ENCODE measurements at places on chromosomes 3 and 15.

DNA sequence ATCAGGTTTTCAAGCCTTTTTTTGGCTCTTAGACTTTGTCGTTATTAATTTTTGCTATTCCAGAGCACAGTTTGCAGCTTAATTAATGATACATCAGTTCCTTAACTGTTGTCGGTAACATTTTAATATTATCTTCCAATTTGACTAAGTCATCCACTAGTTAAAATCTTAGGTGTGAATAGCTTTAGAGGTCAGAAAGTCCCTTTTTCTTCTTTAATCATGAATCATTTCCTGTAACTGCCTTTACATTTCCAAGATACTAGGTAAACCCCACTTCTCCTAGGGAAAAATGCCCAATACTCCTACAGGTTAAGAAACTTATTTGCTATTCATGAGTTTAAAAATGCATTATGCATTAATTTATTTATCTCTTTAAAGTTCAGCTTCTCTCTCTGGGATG lies 260.9 kb upstream of the CFAP20DC start:
- no peak for DNase-seq

- no peak for DNase-seq
Observed at GRCh38 chr15:40716165-40716564, 21.2 kb downstream of the RAD51 start.

DNA sequence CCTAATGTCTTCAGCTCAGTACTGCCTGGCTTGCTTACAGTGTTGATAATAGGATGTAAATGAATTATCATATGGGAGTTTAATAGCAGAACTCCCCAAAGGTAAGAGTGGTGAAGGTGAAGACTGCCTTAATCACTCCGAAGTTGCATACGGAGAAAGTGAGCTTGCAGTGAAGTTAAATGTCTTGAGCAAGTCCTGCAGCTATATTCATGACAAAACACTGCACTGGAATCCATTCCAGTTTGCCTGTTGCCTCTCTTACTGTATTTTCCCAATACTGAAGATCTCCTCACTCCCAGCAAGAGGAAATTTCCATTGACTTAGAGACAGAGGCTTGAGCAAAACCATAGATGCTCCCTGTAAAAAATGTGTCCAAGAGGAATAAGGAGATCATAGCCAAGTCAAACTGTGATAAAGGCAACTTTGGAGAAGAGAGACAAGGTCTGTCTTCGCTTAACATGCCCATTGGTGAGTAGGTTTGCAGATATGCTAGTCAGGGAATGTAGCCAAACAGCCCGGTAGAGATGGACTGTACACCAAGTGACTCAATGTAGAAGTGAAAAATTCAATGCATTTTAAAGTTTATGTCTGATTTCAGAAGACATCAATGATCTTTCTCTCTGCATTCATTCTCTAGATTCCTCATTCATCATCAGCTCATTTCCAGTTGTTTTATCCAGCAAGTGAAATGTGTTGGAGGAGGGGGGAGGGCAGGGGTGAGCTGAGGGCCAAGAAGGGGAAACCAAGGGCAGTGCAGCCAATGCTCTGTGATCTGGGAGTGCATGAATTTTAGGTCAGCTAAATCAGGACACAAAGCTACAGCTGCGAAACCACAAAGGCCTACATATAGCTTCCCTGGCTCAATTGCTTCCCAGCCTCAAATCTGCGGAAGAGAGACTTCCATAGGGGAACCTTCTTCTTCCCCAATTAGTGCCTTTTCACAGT lies 667.1 kb upstream of the NR2F2 start:
- no peak for DNase-seq

- no peak for DNase-seq
Observed at GRCh38 chr15:73691396-73691795, 7.2 kb downstream of the CD276 start.

- DNase-seq, result no peak
Observed at GRCh38 chr3:29686889-29687592, 406.2 kb downstream of the RBMS3 start.

- DNase-seq, result no peak
Observed at GRCh38 chr15:100863796-100864267, 15.8 kb upstream of the ALDH1A3 start.

GRCh38 chr3:171219258-171219657 lies 192.7 kb upstream of the SLC2A2 start:
- DNase-seq, result no peak

DNA sequence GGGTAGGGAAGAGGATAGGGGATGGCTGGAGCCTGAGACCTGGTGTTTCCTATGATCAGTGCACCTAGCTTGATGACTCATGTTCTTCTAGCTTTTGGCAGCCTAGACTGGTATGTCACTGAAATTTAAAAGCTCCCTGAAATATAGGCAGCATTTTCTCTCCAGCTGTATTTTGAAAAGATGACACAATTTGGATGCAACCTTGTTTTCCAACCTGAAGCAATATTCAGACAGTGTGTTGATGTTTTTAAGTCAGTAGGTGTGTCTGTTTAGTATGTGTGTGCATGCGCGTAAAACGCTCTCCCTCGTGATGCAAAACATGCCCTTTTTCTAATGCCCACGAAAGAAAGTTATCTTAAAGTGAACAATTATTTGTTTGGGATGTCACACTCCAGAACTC lies 58.5 kb downstream of the RPL22L1 start:
- DNase-seq, result no peak

Data from stimulated activated CD4-positive, alpha-beta T cell treated with anti-CD3 and anti-CD28 coated beads, Interleukin-1b, Interleukin-23, amount 100 ng/mL, for 48 hours (primary cell).